ENCODE measurements at places on chromosomes 12 and 14. TPM values are rescaled to one million over a fixed set of nuclear protein-coding genes. Genes with fewer than 3 reads are reported as not detected.

- no peak for DNase-seq
Observed at GRCh38 chr12:59803735-59804134, 207.9 kb downstream of the SLC16A7 start.

DNA sequence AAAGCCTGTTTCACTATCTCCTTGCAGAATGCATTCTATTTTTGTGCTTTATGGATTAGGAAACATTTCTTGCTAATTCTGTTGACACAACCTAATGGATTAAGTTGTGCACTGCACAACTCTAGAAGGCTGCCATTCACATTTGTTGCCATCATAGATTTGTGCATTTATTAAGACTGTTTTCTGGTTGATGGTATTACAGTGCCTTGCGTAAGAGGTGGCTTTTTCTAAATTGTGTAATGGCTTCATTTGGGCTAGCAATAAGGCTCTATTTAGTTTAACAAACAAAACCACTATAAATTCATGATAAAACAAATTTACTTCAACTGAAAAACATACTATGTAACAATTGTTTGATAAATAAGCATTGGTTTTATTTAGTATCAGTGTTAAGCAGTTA is 175.9 kb downstream of the TRHDE start:
- no peak for DNase-seq

RNFT2 gene
- 1.1 TPM for total RNA-seq

GRCh38 chr12:119949594-119949993 is 39.4 kb upstream of the BICDL1 start:
- DNase-seq = no peak

GRCh38 chr12:28066879-28067278 is 94.3 kb upstream of the PTHLH start:
- no peak for DNase-seq

GNB3 gene
- 2.7 TPM for total RNA-seq

- DNase-seq = no peak
Observed at GRCh38 chr14:80364274-80364673, 153.0 kb upstream of the DIO2 start.

GRCh38 chr12:54749191-54749818 is 101.1 kb upstream of the DCD start:
- peak; percentile 13 for DNase-seq

HIP1R gene
- total RNA-seq = 49.4 TPM

- DNase-seq = no peak
Observed at GRCh38 chr14:68961781-68962584, 17.1 kb downstream of the ACTN1 start.

DNA sequence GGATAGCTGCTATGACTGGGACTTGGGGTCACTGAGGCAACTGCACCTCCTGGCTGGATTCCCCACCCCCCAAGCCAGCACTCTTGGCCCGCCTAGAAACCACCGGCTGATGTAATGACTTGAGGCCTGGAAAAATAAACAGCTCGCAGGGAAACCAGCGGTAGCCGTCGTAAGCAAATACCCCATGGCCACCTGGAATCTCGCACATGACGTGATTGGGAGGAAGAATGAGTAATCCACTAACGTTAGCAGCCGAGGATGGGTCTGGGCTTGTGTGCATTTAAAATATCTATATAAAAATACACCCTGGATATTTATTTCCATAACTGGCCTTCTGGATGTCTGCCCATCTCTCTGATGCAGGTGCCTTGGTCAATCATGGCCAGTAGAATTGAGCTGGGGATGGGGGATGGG is 120.1 kb downstream of the SMOC1 start:
- peak; percentile 77 for DNase-seq

DNA sequence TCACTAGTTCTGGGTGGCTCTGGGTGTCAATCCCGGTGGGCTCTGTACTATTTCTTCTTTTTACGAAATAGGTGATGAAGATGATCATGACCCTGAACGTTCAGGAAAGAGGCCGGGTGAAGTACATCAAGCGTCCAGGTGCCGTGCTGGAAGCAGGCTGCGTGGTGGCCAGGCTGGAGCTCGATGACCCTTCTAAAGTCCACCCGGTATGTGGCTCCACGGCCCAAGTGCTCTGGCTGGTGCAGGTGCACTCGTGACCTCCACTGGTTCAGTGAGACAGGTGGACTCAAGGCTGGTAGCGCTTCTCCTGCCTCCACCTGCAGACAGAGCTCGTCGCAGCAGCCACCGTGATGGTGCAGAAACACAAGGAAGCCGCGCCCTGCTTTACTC is 85.1 kb downstream of the ACACB start:
- DNase-seq = no peak

GRCh38 chr14:101083564-101084435 is 180.3 kb upstream of the RTL1 start:
- no peak for DNase-seq

GRCh38 chr12:1533602-1534304 is 60.6 kb downstream of the FBXL14 start:
- DNase-seq = no peak

PPM1H gene
- 10.1 TPM for total RNA-seq

DNA sequence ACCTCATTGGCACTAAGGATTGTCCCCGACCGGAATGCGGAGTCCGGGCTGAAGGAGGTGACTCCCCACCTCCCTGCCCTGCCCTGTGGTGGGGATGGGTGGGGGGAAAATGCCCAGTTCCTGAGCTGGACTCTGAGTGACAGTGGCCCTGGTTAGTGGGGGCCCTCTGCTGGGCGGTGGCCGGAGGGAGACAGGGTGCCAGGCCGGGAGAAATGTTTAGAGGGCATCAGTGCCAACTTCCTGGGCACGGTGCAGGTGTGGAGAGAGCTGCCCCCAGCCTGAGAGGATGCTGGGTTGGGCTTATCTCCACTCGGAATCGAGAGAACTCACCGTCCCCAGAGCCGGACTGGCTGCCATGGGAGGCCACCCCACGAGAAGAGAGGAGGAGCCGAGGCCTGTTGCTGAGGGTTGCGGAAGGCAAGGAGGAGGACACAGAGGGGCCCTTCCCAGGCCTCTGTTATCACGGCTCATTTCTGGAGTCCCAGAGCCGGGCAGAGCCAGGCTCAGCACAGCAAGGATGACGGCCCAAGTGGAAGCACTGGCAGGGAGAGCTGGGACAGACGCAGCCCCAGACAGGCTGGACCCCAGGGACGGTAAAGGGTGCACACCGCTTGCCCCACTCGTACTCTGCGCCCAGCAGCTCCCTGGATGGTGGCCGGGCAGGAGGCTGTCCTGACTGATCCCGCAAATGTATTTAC is 156.7 kb downstream of the KIF26A start:
- no peak for DNase-seq

GRCh38 chr12:132520421-132521199 is 30.7 kb downstream of the FBRSL1 start:
- DNase-seq = no peak

TPPP2 gene
- total RNA-seq = 0.23 TPM

- DNase-seq = no peak
Observed at GRCh38 chr12:51403681-51404136, 12.5 kb upstream of the GALNT6 start.

DNA sequence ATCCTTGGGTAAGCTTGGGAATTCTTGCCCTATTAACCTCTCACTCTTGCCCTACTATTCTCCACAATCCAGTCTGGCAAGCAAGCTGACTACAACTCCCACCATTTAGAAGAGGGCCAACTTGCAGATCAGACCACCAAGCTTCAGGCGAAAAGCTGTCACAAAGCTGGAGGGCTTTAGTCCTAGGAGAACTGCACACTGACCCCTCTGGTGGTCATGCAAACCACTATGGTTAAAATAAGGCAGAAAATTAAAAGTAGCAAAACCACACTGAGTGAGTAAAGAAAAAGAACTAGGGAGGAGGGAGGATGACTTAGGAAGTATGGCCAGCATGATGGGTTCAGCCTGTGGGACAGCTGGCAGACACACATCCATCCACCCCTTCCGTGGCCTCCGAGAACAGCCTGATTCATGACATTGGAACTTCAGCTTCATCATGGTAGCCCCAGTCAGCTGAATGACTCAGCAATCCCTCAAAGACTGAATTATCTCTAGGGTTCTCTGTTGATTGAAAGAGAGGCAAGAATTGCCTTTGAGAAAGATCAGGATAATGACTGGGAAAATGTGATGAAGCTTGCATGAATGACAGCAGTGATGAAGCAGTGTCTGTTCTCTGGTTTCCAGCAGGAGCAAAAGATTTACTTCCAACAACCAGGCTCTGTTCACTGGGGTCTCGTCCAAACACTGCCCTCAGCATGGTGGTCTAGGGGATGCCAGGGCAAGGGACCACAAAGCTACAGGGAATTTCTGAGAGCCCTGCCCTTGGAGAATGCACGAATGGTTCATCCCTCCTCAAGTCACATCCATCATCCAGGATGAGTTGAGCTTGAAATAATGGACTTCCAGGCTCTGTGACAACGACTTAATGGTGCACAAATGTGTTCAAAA is 24.4 kb downstream of the PITPNM2 start:
- no peak for DNase-seq

GRCh38 chr12:31215518-31216232 is 110.3 kb downstream of the SINHCAF start:
- peak; percentile 42 for DNase-seq

DNA sequence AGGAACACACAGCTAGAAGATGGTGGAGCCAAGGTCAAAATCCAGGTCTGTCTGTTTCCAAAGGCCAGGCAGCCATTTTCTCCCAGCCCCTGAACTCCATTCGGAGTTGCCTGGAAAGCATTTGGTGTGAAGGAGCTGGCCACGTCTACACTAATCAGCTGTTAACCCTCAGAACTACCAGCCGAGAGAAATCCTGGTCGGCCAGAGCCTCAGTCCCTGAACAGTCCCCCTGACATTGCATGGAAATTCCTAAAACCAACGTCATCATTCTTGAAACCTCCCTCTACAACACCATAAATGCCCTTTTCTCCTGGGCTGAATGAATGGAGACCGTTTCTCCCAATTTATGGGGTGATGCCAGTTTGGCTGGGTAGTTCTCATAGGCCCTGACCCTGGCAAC is 245.6 kb downstream of the SLC41A2 start:
- no peak for DNase-seq

SMOC1 gene
- total RNA-seq = 2.2 TPM

DNA sequence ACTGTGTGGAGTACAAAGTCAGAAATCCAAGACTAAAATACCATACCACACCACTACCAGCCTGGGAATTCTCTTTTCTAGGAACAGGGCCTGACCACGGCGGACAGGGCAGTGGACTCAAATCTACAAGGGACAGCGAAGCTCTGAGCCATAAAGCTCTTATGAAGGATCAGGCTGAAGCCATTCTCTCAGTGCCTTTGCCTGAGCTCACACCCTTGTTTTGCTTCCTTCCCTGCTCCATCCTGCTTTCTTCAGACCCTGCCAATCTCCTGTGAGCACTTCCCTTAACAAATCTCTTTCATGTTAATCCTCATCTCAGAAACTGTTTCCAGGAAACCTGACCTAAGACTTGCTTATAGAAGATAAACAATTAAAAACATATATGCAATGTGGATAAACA is 398.5 kb downstream of the MDGA2 start:
- no peak for DNase-seq

GRCh38 chr14:72608391-72609204 is 285.3 kb downstream of the DPF3 start:
- DNase-seq = no peak

- DNase-seq = no peak
Observed at GRCh38 chr12:237026-237815, 23.3 kb upstream of the SLC6A12 start.

DNA sequence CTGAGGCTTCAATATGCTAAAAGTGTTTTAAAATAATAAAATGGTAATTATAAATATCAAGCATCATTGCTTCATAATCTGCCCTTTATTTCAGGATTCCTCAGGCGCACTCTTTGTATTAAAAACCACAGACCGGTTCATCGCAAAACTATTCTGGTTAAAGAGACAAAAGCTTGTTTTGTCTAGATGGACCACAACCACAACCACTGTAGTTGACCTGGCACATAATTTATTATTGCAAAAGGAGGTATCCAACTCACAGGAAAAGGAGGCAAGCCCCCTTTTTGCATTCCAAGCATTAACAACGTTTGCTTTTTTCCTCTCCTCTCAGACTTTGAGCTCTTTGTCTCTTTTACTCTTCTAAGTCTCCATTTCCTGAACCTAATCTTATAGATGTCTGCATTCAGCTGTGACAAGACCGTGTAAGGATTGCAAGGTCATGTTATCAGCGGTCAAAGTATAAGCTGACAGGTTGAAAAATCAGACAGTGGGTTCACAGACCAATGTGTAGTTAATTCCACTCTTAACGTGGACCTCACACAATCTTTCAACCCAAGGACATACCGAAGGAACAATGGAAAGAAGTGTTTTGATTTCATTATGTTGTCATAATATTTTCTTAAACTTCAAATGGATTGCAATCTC is 1057.6 kb downstream of the GALC start:
- DNase-seq = no peak

CCDC177 gene
- total RNA-seq = not detected

DNA sequence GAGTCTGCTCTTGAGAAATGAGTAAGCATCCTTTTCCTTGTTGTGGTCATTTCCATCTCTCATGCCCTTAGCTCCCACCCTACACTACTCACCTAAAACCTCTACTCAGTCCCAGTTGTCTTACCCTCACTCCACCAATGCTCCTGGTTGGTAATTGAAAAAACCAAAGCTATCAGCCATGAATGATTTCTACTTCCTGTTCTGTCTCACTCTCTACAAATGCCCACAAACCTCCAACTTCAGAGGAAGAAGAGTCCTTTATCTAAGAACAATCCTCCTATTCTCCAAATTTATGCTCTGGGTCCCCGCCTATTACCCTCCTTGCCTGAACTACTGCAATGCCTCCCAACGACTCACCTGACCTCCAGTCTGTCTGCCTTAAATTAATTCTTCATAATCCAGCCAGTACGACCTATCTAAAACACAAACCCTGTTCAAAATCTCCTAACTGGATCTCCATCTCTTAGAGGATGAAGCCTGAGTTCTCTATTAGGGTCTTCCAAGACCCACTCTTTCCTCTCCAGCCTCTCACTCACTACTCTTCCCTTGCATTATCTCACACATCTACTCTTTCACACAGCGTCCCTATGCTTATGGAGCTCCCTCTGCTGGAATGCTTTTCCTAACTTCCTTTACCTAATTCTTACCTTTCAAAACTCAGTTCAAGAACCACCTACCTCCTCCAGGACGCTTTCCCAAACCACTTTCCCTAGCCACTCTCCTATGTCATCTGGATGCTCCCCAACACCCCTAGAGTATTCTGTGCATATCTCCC is 2.2 kb downstream of the DHRS1 start:
- DNase-seq = no peak

GRCh38 chr14:51079489-51079888 is 15.4 kb downstream of the TRIM9 start:
- no peak for DNase-seq

EPS8 gene
- 26.7 TPM for total RNA-seq

DNA sequence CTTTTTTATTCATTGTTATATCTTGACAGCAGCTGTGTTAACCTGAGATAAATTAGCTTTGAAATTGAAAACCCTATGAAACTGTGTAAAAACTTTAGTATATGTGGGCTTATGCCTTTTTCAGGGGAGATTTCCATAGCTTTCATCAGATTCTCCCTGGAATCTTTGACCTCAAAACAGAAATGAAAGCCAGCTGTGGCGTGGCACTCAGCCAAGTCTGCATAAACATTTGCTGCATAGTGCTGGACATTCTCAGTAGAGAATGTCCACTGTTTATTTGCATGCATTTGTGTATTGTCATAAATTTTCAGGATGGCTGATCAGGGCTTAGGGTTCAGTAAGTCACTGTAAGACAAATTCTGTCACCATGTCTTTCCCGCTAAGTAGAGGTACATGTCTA is 115.3 kb upstream of the NAP1L1 start:
- no peak for DNase-seq

Measured in pancreas (tissue), 10 donors.